ENCODE measurements at places on chromosomes 12 and 14.

DNA sequence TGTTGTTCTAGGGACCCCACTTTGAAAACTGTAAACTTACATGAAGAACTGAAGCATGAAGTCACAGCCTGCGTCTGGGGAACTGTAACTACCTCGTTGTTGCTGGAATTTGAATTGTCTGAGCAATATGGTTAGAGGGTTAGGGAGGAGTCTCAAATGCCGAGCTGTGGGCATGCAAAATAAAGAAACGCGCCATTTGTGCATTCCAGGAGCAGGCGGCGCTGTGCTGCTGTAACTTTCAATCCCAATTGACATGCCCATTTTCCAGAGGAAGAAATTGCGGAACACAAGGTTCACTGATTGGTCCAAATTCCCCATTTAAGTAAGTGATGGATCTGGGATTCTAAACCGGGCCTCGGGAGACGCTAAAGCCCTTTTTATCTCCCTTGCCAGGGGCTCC lies 61.3 kb downstream of the ZNF664 start:
- no peak for DNase-seq

DNA sequence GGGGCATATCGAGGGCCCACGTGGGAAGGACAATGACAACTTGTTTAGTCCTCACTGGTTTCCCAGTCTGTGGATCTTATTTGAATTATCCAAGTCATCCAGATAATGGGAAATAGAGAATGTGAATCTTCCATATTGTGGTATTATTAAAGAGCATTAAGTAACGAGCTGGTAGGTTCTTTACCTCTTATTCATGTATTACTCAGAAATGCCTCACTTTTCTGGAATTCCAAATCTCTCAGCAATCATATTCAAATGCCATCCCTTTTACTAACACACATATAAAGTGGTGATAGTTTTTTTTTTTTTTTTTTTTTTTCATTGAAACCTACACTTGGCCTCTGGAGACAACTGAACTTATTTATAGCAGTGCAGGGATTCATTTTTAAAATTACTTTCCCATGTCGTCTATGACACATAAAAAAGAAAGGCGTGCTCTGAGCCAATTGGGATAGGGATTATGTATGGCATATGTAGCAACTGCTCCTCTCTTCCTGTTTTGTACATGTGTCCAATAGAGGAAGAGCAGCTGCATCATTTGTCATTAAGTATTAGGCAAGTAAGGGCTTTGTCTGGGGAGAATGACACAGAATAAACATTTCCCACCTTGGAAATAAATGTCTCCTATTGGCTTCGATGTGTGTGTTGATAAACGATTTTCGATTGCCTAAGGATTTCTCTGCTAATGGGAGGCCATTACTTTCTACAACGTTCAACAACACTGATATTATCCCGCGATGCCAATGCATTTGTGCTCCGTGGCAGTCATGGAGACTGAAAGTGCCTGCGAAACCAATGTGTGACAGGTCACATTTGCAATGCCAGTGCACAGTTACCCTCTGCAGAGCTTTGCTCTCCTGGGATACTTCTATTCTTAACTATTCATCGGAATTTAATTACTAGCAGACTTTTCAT lies 78.6 kb upstream of the IFNG-AS1 start:
- no peak for DNase-seq

GRCh38 chr12:123962513-123962912 lies 10.1 kb downstream of the CCDC92 start:
- DNase-seq: no peak

DNA sequence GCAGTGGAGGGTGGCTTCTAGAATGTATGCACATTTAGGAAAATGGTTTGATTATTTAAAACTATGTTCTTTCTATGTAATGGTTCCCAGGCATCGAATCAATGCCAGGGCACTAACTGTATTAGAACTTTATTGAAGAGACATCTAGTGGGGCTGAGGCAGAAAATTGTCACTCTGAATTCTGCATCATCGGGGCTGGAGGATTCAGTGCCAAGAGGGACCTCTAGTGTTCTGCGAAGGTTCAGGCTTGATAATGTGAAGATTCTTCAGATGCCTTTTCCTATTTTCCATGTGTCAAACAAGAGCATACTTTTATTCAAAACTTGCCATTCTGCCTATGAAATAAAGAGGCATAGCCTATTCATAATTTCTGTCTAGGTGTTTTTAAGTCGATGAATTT lies 146.3 kb downstream of the CAND1 start:
- DNase-seq: no peak

GRCh38 chr12:128606538-128606937 lies 217.2 kb downstream of the SLC15A4 start:
- no peak for DNase-seq

DNA sequence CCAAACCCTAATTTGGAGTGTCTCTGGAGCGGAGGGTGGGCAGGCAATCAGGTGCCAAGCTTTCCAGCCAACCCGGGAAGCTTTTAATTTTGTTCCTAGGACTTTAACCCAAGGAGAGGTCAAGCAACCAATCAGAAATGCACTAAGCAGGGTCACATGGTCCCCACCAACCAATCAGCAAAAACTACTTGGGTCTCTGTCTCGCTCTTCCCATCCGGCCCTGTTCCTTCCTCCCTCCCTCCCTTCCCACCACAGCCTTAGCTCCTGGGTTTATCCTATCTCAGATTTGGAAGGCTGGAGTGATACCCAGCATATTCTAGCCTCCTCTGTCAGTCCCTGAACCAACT lies 7.3 kb downstream of the HOXC5 start:
- DNase-seq: no peak

DNA sequence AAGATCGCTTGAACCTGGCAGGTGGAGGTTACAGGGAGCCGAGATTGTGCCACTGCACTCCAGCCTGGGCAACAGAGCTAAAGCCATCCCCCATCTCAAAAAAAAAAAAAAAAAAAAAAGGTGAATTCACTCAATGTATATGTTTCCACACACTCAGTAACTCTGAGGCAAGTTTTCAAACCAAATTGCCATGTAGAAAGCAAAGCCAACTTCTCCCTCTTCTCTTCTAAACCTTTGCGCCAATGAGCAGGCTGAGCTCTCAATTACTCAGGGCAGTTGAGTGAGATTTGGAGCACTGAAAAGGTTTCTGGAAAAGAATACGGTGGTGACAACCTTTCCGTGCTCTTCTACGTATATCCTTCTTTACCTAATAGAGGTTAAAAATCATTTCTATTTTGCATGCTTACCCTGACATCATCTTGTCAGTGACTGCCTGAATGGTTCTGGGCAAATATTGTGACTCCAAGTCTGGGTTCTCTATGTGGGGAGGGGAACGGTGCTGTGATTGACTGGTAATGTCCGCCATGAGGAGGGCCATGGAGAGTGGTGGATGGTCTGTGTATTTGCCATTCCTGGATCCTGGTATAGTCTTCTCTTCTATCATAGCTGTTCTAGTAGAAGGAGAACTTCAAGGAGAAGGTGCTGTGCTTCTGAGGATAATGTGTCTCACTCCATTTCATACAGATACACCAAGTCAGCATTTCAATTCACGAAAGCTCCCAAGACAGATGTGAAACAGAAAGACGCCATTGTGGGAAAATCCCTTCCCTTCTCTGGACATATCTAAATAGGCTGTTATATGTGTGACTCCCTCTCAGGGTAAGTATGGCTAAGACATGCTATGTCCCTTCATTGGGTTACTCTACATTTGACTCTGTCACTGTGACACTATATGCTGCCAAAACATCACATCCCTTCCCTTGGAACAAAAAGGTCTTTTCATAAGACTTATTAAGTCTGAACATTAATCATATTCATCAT lies 46.2 kb upstream of the MED13L start:
- no peak for DNase-seq

DNA sequence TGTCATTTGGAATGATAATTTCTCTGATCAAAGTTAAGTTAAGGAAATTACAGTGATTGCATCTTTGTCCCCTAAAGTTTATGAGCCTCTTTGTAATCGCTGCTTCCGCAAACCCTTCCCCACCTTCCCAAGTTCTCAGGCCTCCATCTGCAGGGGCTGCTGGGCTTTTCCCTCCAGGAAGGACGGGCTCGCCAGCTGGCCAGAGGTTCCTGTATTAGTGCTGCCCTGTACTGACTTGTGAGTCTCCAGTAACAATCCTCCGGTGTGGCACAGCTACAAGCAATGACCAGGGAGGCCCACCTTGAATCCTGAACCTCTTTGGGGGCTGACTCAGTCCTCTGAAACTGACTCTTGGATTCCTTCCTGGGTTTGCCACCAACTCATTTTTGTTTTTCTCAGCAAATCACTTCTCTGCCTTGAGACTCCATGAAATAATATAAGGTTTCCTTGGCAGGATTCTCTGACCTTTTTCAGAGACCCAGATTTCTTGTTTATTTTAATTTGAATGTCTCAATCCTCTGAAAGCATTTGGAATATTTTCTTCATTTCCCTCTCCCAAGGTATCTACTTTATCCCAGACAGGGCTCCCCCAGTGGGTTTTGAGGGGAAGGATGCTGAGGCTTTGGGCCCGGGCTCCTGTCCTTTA lies 398.6 kb downstream of the ZFP36L1 start:
- DNase-seq: no peak

GRCh38 chr12:22974865-22975264 lies 349.9 kb downstream of the ETNK1 start:
- DNase-seq: no peak

DNA sequence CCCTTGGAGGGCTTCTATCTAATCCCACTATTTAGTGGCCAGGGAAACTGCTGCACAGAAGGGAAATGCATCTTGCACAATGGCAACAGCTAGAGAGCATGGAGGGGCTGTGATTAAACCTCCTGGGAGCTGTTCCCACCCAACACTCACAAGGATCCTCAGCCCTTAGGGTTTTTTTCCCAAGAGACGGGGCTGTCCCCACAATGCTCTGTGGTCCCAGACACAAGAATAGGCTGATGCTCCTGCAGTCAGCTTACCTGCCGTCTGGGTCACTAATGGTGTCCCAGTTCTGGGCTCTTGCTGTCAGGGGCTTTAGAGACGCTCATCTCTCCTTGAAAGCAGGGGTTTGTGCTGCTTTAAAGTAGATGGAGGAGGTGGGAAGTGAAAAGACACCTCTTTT lies 4.6 kb downstream of the SERPINA1 start:
- DNase-seq: no peak

DNA sequence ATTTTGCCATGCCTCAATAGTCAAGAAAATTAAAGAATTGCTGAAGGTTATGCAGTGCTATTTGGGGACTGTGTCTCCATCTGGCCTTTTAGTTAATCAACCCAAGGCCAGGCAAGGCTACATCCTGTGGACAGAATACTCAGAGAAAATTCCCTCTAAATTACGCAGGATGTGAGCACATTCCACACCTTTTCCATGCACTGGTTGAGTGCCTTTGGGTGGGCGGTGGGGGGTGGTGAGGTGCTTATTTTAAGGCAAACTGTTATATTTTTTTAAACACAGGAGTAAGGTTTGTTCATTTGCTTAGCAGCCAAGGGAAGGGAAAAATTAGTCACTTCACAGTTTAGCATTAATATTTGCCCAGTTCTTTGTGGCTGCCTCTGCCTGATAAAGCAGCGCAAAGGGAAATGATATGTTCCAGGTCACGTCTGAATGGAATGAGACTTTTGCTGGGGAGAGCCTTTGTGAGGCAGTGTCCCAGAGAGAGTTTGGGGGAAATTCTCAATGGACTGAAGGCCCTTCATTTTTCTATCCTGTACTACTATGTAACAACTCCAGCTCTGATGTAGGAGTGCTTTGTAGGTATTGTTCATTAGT lies 17.2 kb upstream of the KCNA5 start:
- no peak for DNase-seq

DNA sequence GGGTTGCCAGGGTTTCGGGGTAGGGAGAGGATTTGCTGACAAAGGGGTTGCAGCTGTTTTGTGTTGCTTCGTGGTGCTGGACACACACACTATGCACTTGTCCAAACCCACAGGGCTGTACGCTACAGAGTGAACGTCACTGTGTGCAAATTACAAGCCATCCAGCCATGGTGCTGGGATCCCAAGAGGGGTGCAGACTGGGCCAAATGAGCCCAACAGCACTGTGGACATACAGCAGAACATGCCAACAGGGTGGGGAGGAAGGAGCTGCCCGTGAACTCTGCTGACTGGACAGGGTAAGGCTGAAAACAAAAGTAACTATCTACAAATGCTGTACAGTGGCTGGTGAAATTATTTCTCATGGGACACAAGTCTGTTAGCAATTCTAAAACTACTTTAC lies 25.2 kb downstream of the POLE start:
- DNase-seq: no peak

DNA sequence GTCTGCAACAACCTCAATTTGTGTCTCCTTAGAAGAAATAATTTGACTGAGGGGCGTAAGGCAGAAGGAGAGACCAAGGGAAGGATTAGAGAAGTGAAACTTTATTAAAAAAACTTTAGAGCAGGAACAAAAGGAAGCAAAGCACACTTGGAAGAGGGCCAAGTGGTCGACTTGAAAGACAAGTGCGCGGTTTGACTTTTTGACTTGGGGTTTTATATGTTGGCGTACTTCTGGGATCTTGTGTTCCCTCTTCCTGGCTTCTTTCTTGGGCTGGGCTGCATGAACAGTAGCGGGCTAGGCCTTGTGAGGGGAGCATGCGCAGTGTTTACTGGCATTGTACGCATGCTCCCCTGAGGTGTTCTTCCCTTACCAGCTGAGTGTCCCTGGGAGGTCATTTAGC lies 369.3 kb upstream of the DCN start:
- DNase-seq: no peak

DNA sequence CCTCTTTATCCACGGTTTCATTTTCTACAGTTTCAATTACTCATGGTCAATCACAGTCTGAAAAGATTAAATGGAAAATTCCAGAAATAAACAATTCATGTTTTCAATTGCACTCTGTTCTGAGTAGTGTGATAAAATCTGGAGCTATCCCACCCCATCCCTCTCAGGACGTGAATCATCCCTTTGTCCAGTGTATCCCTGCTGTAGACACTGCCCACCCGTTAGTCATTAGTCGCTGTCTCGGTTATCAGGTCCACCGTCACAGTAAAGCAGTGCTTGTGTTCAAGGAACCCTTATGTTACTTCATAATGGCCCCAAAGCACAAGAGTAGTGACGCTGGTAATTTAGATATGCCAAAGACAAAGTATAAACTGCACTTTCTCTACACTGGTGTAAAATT lies 141.0 kb upstream of the LMNTD1 start:
- no peak for DNase-seq

DNA sequence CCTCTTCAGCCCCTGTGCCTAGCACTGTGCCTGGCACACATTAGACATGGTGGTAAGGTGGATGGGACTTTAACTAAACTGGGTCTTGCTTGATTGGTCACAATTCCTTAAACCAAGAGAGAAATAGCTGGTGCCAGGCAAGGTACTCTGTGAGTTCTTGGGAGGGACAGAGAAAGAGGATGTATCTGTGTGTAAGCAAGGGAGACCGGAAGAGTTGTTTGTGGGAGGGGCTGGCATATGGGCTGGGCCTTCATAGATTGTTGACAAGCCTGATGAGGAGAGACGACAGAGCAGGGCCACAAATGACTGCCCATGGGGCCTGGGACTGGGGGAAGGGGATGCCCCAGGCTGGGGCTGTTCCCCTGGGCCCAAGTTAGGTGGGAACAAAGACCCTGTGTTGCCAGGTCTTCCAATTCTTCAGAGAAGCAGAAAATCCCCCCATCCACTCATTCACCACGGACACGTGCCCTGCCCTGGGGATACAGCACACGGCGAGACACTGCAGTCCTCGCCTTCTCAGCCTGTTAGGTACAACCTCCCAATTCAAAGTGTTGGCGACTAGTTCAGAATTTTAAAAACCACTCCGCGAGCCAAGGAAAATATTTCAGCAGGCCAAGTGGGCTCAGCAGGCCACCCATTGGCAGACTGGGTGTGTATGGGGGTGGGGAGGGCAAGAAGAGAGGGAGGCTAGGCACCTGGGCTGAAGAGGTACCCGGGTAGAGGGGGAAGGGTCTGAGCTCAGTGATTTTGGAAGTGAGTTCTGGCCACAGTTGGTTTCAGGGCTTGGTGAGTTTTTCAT lies 11.4 kb upstream of the CYP46A1 start:
- no peak for DNase-seq
